ENCODE measurements at places on chromosomes 16 and 17.

GRCh38 chr16:78742501-78743283 lies 643.2 kb downstream of the WWOX start:
- DNase-seq = no peak

- DNase-seq = no peak
Observed at GRCh38 chr16:79810449-79811189, 210.1 kb upstream of the MAF start.

DNA sequence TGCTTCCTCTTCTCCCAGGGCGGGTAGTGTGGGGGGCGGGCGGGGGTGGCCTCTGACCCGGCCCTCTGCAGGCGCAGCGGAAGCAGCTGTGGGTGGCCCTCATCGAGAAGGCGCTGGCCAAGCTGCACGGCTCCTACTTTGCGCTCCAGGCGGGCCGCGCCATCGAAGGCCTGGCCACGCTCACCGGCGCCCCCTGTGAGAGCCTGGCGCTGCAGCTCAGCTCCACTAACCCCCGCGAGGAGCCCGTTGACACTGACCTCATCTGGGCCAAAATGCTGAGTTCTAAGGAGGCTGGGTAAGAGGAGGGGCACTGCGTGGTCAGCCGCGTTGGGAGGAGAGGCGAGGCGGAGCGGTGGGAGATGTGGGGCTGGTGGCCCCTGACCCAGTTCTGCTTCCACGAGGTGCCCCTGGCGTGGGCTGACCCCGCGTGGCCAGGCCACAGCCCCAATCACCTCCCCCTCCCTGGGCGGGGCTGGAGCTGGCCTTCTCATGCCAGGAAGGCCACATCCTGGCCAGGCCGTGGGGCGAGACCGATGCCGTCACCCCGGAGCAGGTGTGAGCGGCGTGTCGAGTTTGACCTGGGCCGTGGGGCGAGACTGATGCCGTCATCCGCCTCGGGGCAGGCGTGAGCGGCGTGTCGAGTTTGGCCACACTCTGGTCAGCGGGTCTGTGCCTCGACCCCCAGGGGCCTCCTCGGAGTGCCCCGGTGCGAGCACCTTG lies 10.5 kb upstream of the PRR35 start:
- DNase-seq = no peak

GRCh38 chr17:18190628-18191235 lies 7.1 kb downstream of the ALKBH5 start:
- DNase-seq = no peak

- no peak for DNase-seq
Observed at GRCh38 chr17:72361892-72362291, 241.1 kb downstream of the SOX9 start.

GRCh38 chr17:3036800-3037199 lies 26.6 kb downstream of the OR1D5 start:
- DNase-seq = no peak

DNA sequence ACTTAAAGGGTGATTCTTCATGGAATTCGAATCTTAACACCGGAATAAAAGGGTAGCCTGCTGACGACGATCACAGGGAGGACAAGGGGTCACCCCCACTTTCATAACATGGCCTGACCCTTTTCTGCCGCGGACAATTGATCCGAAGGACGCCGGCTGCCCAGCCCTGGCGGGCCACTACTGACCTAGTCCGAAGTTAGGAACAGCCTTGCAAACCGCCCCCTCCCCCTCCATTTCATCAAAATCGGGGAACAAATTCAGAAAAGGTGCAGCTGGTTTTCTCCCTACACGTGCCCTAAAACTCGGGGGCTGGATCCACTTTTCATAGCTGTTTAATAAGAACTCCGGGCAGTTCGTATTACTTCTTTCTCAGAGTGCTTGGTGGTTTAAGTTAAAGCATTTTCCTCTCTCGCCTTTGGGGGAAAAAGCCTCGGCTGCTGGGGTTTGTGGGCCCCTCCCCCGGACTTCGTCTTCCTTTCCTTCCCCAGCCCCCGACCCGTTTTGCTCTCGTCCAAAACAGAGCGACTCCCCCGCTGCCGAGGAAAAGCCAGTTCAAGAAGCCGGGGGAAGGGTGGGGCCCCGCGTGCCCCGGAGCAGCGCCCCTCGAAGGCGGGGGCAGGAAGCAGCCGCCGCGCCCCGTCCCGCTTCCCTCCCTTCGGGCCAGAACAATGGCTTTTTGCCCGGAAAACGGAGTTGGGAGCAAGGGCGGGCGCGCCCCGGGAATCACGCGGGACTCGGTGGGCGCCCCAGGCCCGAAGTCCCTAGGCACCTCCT lies 641 bp upstream of the CBX2 start:
- peak; percentile 27 for DNase-seq

- no peak for DNase-seq
Observed at GRCh38 chr17:9982159-9982558, 77.1 kb upstream of the RCVRN start.

- DNase-seq = no peak
Observed at GRCh38 chr17:28959471-28959871, 8.2 kb upstream of the PHF12 start.

DNA sequence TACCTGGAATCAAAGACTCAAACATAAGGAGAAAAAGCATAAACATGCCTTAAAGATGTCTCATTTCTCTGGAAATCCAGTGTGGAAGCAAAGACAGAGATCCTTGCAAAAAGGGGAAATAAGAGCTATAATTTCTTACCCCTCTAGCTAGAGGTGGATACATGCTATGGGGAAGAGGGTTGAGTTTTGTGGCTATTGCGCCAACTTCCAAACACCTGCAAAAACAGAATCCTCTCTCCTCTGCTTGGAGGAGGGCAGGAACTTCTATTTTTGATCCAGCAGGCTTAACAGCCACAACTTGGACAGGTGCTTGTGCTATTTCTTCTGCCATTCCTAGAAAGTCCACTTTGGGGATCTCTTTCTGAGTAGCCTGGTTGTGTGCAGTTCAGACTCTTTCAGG lies 21.5 kb upstream of the NUDT7 start:
- no peak for DNase-seq

DNA sequence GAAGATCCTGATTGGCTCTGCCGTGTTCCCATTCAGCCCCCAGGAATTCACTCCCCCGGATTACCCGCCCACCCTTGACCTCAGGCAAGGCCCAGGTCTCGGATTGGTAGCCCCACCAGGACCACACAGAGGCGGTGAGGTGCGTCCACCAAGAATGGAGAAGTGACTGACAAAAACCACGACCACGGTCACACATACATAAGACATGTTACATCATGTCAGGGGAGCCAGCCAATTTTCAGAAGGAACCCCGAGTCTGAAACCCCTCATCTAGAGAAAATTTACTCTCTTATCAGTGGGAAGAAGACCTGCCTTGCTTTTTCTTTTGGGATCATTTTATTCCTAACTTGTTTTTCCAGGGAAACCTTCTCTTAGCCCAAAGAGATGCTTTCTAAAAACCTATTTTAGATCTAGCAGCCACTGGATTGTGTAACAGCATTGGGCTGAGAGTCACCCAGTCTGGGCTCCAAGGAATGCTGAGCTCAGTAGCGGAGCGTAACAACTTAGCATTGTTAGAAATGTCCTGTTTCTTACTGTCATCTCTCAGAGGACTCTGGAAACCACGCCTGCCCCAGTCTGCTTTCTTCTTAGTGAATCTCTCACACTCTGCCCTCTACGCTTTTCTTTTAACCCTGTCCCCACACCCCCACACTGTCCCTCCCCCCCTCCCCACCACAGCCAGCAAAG lies 164.1 kb downstream of the CMIP start:
- no peak for DNase-seq

GRCh38 chr17:13355054-13355453 lies 246.7 kb downstream of the HS3ST3A1 start:
- DNase-seq = no peak

DNA sequence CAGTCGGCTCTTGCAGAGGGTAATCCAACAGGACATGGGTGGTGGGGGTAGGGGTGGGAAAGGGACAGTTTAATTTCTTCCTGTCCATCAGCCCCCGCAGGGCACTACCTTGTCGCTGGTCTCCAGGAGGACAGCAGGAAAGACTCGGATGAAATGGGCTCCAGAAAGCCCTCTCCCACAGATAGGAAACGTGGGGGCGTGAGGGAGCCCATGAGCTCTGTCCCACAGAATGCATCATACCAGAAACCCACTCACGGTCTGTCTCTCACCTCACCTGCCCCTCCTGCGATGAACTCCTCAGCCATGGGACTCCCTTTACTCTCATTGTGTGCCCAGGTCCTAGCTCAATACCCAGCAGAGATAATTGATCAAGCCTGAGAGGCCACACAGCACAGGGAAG lies 240.1 kb downstream of the GSG1L start:
- no peak for DNase-seq

GRCh38 chr17:40538019-40538935 lies 27.0 kb downstream of the CCR7 start:
- no peak for DNase-seq

DNA sequence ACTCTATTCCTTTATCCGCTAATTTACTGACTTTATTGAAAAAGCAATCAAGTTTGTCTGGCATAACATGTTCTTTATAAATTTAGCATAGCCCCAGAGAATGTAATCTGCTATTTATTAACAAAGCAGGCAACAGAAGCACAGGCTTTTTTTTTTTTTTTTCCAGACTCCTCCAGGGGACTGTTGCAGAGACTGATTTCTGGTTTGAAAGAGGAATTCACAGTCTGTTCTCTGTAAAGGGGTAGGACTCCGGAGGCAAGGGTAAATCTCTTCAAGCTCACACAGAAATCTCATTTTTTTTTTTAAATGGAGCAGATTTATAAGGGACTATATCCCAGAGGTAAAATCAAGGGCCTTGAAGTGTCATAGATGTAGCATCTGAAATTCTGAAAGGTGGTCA lies 1386.5 kb upstream of the CDH8 start:
- DNase-seq = no peak

DNA sequence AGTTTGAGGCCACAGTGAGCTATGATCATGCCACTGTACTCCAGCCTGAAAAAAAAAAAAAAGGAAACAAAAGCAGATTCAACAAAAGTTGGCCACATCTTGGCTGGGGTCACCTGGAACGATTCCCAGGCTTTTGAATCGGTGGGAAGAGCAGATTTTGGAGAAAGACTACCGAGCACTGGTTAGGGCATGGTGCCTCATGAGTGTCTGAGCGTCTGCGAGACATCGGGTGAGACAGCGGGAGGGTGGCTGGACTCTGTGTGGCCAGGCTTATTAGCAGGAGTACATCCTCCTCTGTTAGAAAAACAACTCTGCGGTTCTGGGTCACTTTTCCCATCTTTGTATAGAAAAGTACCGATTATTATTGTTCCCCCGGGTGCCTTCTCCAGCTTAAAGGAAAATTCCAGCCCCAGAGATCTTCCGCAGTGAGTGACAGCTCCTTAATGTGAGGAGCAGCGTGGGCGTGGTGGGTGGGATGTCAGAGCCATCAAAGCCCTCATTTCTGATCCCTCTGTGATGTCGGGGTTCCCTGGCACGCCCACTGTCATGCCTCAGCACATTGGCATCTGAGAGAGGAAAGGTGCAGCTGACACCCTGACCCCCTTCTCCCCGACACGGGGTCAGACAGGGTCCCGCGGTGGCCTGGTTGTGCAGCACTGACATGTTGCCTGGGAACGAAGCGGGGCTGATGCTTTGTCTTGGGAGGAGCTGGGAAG lies 6.9 kb downstream of the RGS9 start:
- DNase-seq = no peak

GRCh38 chr16:4663777-4664465 lies 29.4 kb upstream of the NUDT16L1 start:
- DNase-seq = no peak

DNA sequence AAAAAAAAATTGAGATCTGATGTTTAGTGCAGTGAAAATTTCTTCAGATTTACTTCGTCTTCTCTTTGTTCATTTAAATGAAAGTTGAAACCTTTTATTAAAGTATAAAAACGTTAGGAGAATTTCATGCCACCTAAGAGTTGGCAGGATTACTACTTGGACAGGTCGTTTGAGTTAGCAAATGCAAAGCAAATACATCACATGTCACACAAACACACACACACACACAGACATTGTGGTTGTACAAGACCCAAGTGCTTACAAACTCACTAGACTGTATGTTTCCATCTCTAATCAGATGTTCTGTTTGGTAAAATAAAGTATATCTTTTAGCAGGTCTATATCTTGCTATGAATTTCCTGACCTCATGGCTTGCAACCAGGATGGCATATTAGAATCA lies 185.6 kb upstream of the COX10 start:
- no peak for DNase-seq

DNA sequence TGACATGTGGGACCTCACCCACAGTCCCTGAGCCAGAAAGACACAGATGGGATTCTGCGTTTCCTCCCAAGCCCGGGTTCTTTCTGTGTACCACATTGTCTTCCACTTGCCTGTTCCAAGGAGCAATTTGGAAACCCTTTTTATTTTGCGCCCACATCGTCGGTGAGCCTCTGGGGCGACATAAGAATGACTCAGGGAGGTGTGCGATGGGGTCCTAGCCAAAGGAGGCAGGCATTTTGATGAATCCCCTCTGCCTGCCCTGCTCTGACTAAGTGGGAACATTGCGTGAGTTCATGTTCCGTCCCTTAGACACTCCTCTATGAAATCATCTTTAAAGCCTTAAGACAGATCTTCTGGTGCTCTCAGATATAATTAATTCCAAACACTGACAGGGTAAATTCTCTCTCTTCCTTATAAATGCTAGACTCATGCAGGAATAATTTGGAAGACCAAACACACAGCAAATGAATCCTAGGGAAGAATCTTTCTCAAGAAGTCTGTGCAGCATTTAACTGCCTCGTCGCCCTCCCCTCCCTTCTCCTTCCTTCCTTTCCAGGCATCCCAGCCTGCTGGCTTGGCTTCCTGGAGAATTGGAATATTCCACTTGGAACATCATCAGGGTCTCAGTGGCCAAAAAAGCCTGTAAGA lies 52.7 kb upstream of the FOXF1 start:
- DNase-seq = no peak

DNA sequence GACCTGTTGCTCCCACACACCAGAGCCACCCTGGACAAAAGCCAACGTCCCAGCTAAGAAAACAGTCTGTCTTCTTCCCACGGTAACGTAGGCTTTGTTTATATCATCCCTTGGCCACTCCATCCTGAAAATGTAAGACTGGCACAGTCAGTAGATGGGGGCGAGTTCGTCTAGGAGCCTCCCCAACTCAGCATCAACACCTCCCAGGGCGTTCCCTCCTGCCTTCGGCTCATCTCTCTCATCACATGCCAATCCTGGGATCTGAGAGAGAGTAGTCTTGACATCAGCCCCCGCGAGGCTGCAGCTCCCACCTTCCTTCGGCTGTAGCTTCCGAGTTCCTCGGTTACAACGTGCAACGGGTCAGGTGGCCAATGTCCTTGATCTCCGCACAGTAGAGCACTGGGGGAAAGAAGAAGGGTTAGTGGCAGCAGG lies 894 bp downstream of the RNF227 start:
- DNase-seq = peak; percentile 72

Data from SHP77 treated with DMSO at 0.1 percent for 48 hours (cell line).